D721Med (cell line): ENCODE measurements at places on chromosomes 5 and 9.

GRCh38 chr5:155150012-155150411, 136.5 kb downstream of the KIF4B start:
- no peak for DNase-seq

- no peak for DNase-seq
Measured at GRCh38 chr9:37038302-37038942, 4.4 kb upstream of the PAX5 start.

DNA sequence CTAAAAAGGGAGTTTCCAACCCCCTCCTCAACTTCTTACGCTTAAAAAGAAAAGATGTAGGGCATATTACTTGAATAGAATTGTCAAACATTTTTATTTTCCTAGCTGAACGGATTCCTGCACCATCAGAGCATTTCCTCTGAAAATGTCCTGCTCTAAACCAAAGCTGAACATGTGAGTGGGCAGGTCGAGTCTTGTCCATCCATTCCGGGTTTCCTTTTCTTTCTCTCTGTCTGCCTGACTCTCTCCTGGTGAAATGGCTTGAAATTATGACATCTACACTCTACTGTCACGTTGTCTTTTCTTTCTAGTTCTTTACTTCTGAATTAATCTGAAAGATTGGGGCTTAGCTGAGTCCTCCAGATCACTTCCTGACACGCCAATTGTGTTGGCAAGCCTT, 39.2 kb upstream of the PTPN3 start:
- no peak for DNase-seq

- no peak for DNase-seq
Measured at GRCh38 chr5:144126707-144127106, 43.8 kb downstream of the YIPF5 start.

- DNase-seq, result no peak
Measured at GRCh38 chr5:36529142-36529541, 77.3 kb upstream of the SLC1A3 start.

DNA sequence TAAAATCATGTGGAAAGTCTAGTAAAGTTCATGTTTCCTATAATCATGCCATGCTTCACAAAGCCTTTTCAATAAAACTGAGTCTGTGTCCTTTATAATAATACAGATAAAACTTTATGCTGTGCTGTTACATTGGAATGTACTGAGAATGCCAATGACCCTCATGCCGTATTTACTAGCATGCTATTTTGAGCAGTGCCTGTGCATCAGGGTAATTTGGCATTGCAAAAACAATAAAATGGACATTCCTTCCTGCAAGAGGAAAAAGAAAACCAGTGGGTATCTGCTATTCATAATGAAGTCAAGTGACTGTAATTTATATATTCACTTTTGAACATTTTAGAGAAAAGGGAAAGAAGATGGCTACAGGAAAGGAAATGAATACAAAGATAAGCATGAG, 159.0 kb downstream of the PBX3 start:
- DNase-seq, result no peak

DNA sequence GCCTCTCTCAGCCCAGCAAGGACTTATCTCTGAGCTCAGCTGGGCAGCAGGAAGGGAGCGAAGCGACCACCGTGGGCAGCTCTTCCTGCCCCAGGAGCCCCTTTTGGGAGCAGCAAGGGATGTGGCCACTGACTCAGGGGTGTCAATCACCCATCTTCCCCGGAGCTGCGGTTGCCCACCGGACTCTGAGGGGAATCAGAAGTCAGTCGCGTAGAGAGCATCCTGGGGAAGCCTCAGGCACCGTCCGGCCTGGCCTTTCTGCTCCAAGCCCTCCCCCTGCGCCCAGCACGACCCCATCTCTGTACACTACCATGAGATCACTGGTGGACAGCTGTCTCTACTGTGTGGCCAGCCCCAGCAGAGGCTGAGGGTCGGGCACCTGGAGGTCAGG, 24.6 kb downstream of the GFI1B start:
- no peak for DNase-seq

DNA sequence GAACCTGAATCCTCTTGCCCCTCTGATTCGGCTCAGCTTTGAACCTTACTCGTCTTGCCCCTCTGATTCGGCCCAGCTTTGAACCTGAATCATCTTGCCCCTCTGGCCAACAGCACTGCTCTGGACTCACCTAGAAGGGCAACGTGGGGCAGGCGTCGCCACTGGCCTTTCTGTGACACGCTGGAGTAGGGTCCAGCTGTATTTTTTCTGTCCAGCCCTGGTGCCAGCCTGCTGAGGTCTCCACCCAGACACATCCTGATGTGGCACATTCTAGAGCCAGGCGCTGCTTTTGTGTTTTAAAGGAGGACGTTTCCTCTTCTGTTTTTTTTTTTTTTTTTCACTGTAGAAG, 15.2 kb upstream of the CPEB4 start:
- DNase-seq, result no peak

DNA sequence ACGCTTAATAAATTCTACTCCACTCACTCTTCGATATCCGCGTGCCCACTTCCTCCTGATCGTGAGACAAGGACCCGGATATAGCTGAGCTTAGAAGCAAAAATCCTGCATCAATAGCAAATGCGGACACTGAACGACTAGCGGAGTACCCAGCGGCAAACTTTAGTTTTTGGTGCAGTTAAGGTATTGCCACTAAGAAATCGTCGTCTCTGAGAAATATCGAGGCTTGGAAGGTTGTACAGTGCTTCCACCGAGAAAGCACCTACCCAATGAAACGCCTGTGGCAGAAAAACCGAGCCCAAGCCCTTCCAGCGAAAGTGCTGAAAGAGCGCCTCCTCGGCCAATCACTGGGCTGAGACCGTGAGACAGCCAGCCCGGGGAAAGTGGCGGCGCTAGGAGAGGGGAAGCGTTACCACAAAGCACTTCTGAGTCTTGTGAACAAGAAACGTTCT, 32.2 kb downstream of the ANXA2R start:
- DNase-seq, result no peak

DNA sequence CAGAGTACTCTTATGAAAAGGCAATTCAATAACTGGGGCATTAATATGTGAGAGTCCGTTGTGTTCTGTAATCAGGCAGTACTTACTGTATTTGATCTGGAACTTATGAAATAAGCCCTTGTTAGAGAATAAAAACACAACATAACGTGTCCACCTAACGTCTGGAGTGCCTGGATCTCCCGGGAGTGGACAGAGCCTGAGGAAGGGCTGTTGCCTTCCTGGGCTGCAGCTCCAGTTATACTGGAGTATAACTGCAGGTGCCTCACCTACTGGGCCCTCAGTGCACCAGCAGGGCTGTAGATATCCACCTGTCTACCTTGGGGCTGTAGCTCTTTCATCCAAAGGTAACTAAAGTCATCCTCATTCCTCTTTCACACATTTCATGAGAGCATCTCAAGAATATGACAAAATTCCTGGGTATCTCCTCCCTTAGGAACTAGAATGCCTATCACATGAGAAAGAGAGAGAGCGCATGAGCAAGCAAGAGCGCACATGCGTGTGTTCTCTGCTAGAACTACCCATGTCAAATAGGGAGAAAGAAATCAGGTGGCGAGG, 200.1 kb downstream of the GAPVD1 start:
- DNase-seq, result no peak

- no peak for DNase-seq
Measured at GRCh38 chr9:123712399-123712798, 217.5 kb downstream of the DENND1A start.

- DNase-seq, result no peak
Measured at GRCh38 chr9:107919263-107919662, 429.7 kb upstream of the KLF4 start.

GRCh38 chr9:133919253-133920115, 72.6 kb downstream of the VAV2 start:
- DNase-seq, result no peak

- no peak for DNase-seq
Measured at GRCh38 chr5:94385767-94386166, 232.6 kb downstream of the KIAA0825 start.

DNA sequence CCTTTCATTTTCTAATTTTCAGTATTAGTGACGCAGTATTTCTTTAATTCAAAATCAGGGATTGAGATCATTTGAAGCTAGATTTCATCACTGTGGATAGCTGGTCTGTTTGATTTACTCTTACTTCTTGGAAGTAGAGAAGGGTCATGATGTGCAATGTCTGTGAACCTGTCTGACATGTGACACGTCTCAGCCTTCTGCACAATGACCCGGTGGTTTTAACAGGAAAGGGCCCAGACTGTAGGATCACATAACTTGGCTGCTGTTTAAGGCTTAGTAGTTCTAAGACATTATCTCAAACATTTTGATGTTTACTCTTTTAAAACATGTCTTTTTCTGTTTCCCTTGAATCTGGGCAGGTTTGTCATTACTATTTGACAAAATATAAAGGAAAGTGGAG, 823.3 kb upstream of the NUDT12 start:
- no peak for DNase-seq

DNA sequence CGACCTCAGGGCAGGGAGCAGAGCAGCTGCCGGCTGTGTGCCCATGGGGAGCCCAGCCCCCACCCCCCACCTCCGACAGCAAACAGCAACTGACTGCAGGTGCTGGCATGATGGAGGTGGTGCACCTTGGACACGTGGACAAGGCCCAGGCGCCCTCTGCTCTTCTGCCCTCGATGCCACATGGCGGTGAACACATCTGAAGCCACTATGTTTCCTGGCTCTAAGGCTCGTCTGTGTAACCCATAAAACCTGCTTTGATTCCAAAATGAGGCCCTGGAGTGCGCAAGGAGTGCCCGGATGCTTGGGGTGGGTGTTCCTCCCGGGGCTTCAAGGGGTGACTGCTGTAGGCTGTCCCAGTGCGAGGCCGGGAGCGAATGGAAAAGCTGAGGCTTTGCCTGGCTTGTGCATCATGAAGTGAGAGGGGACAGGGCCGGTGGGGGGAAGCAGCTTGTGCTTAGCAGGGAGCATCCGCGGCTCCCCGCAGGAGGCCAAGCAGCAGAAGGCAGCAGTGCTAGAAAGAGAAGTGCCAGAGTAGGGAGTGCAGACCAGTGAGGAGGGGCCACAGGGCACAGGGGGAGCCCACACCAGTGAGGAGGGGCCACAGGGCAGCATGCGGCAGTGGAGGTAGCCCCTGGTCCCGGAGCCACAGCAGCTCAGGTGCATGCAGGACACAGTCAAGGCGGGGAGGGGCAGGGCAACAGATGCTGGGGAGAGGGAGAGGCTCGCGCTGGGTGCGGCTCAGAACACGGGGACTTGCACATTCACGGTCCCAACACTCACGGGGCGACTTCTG, 30.0 kb downstream of the NKD2 start:
- peak; percentile 6 for DNase-seq
